ENCODE measurements at places on chromosomes 12 and 14.

- DNase-seq = no peak
Observed at GRCh38 chr14:104080376-104081260, 4.9 kb upstream of the ASPG start.

DNA sequence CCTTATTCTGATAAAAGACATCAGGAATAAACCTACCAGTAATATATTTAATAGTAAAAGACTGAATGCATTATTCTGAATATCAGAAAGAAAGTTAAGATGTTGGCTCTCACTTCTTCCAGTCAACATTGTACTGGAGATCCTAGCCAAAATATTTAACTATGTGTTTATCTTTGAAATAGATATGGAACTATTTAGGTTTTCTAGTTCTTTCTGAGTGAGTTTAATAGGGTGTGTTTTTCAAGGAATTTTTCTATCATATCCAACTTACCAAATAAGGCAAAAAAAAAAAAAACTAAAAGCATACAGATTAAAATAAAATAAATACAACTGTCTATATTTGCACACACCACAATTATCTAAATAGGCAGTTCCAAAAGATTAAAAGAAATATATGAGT, 478.9 kb upstream of the LMO3 start:
- no peak for DNase-seq

DNA sequence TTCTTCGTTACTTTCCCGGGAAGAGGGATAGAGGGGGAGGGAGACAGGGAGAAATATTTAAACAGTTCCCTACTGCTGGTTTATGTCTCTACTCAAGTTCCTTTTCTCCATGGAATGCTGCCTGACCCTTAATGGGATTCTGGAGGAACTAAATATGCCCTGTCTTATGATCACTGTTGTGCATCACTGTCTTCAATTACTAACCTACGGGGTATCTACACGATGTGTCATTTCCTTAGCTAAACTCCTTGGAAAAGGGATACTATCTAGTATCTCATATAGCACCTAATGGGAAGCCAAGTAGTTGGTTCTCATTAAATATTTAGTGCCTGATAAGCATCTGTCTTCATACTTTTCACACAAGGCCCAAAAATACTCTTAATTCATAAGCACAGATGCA, 37.5 kb upstream of the FBLN5 start:
- no peak for DNase-seq

- DNase-seq = no peak
Observed at GRCh38 chr14:53519137-53519536, 366.0 kb upstream of the DDHD1 start.

- no peak for DNase-seq
Observed at GRCh38 chr12:81470923-81471322, 288.2 kb downstream of the PPFIA2 start.

GRCh38 chr12:87231818-87232217, 797.4 kb downstream of the C12orf50 start:
- no peak for DNase-seq

GRCh38 chr12:93087840-93088610, 158.9 kb upstream of the EEA1 start:
- no peak for DNase-seq

GRCh38 chr12:79415321-79415720, 275.4 kb downstream of the PAWR start:
- no peak for DNase-seq

GRCh38 chr14:69244946-69245345, 15.0 kb upstream of the GALNT16 start:
- DNase-seq = no peak

DNA sequence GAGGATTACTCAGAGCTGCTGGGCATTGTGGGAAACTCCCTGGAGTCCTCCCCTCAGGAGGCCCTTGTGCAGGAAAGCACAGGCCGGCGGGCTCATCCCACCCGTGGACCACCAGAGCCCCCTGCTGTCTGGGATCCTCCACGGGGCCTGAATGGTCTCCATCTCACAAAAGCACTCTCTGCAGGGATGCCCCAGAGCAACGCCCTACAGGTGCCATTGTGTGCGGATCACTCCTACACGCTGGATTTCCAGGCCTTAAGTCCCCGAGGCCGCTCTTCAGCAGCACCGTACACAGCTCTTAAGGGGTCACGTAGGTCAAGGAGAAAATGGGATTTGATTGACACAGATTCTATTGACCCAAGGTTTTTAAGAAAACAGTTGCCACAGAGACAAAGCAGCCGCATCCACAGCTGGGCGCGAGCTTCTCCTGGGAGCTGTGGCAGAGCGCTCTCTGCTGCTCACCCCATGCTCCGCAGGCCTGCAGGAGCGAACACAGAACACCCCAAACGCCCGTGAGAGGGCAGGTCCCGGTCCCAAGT, 36.7 kb upstream of the RIMBP2 start:
- DNase-seq = no peak

- no peak for DNase-seq
Observed at GRCh38 chr14:24078146-24078545, 6.8 kb downstream of the CPNE6 start.

- DNase-seq = no peak
Observed at GRCh38 chr14:69087061-69087461, 65.9 kb downstream of the DCAF5 start.

DNA sequence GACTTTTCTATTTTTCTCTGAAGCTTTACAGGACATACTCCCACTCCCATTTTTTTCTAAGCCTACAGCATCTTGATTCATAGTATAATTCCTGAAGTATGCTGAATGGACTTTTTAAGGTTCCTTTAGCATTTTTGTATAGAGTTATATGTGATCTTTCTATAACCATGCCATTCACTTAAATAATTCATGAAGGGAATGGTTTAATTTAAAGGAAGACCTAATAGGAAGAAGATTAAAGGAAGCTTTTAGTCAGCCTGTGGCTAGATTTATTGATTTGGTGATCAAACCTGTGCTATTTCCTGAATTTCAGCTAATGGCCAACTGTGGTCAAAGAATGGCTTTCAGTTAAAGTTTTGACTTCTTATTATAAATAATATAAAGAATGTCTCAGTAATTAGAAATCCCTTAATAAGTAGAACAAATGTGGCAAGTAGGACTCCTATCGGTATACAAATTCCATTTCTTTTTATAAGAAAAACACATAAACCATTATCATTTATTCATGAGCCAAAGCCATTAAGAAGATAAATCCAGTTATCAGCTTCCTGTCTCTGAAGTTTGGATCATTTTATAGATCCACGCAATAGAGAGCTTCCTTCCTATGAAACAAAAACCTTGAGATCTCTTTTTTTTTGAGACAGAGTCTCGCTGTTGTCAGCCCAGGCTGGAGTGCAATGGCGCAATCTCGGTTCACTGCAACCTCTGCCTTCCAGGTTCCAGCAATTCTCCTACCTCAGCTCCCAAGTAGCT, 4.0 kb upstream of the MAPK1IP1L start:
- no peak for DNase-seq

GRCh38 chr12:47867495-47867941, 37.3 kb downstream of the VDR start:
- no peak for DNase-seq

DNA sequence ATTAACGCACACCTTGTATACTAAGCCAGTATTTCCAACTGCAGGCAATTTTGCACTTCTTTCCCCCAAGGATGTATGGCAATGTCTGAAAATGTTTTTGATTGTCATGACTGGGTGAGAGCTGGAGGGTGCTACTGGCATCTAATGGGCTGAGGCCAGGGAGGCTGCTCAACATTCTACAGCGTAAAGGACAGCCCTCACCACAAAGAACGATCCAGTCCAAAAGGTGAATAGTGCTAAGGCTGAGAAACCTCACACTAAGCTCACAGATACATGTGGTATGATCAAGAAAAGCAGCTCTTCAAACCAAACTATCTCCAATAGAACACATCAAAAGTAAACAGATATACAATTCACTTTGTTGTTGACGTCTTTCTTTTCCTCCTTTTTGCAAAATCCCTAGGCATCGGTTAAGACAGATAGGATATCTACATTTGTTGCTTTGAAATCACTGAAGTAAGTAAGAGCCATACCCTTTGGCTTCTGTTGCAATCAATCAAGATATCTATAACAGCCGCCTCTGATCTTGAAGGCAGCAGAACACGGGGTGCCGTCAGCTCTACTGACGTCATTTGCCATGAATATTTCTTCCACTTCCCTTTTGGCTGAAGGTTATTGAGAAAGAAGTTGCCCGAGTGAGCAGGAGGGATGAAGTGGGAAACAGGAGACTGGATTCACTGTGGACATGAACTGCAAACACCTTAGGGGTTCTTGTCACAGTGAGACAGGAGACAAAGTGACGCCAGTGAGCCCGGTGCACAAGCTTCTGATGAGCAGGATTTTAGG, 218.3 kb downstream of the FOXN3 start:
- DNase-seq = no peak

DNA sequence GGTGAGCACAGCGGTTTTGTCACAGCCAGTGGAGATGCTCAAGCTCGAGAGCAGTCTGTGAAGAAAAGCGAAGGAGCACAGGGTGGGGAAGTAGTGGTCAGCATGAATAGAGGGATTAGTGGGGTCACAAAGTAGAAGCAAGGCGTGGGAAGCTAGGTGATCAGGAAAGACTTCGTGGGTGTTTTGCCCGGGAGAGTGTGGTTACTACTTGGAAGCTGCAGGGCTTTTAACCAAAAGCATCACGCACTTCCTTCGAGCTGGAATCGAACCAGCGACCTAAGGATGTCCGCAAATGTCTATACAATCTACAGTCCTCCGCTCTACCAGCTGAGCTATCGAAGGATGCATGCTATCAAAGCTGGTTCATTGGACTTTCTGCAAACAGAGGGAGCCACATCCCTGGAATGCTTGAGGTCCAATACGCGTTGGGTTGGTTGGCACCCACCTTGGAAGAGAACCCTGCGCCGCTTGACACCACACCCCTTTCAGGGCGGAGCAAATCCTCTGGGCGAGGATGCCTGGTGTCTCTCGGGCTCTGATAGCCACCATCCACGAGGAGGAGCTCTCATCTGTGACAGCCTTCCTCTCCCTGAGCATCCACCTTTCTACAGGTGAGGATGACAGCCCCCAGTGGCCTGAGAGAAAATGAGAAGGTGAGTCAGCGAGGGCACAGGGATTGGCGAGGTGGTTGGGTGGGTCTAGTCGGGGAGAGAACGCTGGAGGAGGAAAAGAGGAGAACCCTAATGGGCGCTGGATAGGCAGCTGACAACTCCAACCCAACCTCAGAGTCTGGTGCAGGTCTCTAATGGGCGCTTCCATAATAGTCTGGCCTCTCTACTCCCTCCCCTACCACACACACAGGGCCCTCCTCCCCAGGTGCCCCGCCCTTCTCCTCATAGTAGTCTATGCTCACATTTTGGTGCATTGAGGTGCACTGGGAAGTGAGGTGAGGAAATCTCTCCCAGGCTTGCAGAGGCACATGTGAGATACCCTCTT, 16.0 kb upstream of the OR6S1 start:
- DNase-seq = no peak

DNA sequence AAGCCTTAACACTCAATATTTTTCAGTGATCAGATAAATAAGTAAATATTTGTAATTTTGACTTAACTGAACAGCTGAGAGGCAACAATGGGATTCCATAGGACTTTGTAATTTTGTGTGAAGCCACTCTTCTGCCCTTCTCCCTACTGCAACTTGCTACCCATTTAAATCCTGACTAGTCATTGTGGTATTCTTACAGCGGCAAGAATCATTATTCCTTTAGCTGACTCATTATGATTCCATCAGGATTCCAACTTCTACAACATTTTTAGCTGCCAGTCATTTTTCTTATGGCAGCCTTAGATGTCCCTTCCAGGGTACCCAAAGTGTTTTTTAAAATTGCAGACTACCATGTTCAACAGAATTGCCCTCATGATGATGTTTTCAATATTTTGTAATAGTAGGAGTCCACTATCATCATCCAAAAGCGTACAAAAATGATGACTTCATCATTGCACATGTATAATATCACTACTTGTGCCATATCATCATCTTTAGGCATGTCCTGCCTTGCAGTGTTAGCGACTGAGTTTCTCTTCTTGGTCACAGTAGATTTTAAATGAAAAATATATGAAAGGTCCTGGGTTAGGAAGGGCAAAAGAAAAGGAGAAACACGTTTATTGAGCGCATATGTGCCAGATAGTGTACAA, 5.1 kb upstream of the MAGOHB start:
- DNase-seq = no peak

DNA sequence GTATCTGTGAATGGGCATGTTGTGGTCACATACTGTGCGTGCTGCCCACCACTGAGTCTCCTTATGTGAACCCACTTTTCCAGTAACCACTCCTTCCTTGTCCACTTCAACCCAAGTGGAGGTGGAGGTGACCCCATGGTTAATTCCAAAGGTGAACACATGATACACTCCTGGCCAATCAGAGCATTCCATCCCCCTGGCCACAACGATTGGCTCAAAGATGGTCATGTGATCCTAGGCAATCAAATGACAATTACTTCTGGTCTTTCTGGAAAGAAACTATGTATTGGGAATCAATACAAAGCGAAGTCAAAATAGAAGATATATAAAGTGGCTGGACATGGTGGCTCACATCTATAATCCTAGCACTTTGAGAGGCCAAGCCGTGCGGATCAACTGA, 20.2 kb upstream of the CCDC60 start:
- no peak for DNase-seq

- no peak for DNase-seq
Observed at GRCh38 chr14:34075042-34075744, 124.3 kb upstream of the EGLN3 start.

DNA sequence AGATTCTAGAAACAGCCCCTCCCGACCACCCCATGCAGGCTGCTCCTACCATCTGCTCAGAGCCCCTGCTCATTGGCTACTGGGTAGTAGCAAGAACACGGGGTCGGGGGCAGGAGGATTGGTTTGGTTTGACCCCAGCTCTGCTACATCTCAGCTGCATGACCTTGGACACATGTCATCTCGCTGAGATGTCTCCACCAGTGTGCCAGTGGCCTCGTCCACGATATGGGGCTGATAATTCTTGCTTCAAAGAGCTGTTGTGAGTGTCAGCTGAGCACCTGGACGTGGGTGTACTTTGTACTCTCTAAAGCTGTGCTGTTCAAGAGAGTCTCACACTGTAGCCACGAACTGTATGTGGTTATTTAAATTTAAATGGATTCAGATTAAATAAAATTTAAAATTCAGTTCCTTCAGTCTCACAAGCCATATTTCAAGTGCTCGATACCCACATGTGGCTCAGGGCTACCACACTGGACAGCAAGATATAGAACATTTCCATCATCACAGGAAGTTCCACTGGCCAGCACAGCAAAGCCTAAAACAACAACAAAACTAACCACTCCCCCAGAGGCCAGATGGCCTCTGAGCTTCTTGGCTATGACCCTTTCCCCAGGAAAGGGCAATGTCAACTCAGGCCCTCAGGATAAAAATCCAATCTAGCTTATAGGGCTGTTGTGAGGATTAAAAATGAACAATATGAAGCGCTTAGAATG, 18.6 kb downstream of the LTBP2 start:
- DNase-seq = no peak

GRCh38 chr12:49703647-49704137, 3.5 kb downstream of the FMNL3 start:
- DNase-seq = no peak

- DNase-seq = no peak
Observed at GRCh38 chr12:89098441-89099112, 253.7 kb downstream of the DUSP6 start.

Measured in stimulated activated CD8-positive, alpha-beta memory T cell treated with anti-CD3 and anti-CD28 coated beads, Interleukin-4, amount 100 ng/mL, for 1 hour (primary cell).